ENCODE measurements at places on chromosomes 3 and 15.

GRCh38 chr3:187406927-187407326, 38.7 kb downstream of the RTP4 start:
- no peak for DNase-seq

DNA sequence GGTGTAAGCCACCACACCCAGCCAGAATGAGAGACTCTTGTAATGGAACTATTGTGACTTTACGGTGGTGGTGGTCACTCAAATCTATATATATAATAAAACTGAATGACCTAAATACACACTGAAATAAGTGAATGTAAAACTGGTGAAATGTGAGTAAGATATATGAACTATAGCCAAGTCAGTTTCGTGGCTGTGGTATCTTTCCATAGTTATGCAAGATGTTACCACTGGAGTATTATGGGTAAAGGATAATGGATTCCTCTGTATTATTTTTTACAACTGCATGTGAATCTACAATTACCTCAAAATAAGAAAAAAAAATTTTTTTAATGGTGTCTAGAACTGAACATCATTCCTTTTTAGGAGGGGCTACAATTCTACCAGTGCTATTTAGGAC, 21.9 kb downstream of the PIK3CB start:
- no peak for DNase-seq

- DNase-seq = no peak
These were observed 508.6 kb downstream of the FHIT start for GRCh38 chr3:60742606-60743145.

GRCh38 chr3:128992926-128993460, 883 bp downstream of the CFAP92 start:
- DNase-seq = no peak

GRCh38 chr15:85404918-85405866, 24.8 kb downstream of the AKAP13 start:
- DNase-seq = no peak

DNA sequence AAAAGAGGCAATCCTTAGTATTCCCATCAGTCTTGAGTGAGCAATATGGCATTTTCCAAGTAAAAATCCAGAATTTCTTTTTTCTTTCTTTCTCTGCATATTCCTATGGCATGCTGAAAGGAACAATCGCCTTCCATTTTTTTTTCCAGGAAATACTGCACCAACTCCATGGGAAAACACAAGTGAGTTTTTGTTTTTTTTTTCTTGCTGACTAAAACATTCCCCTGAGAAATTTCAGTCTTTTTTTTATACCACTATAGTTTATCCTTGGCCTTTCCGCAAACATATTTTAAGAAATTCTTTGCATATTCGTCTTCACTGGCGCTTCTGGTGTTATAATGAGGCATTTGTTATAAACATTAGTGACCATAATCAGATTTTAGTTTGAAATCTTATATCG, 429.6 kb upstream of the MDFIC2 start:
- no peak for DNase-seq

- no peak for DNase-seq
These were observed 32.2 kb downstream of the RPLP1 start for GRCh38 chr15:69484837-69485236.

DNA sequence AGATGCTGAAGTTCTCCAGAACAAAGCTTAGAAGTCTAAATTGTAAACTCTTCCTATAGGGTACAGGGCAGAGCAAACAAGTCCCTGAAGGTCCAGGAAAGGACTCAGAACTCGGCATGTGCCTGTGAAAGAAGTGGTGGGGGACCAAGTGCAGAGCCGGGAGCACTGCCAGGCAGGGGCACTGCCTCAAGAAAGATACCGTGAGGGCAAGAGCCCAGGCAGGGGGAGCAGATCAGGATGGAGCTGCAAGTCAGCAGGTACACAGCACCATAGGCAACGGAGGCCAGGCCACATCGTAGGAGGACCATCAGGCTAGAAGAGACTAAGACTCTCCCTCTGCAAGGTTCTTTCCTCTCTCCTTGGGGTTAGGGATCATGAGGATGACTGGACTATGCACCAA, 191.6 kb downstream of the OSBPL10 start:
- no peak for DNase-seq

- no peak for DNase-seq
These were observed 63.1 kb downstream of the POLQ start for GRCh38 chr3:121482660-121483059.

DNA sequence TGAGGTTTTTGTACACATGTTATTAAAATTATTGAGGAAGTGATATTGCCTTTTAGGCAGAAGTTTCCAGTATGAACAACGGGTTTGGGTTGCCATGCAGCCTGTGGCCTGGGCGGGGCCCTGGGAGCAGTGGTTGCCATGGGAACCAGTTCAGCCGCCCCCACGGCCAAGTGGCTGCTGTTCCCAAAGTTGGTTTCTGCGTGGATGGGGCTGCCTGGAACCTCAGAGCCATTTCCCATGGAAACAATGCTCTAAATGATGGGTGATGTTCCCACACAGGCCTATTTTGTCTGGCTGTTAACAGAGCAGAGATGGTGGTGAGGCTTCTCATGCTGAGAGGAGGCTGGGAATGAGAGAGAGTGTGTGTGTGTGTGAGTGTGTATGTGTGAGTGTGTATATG, 19.5 kb downstream of the MRAS start:
- no peak for DNase-seq
